ENCODE measurements at places on chromosomes 7 and 10. TPM values are rescaled to one million over a fixed set of nuclear protein-coding genes. Genes with fewer than 3 reads are reported as not detected.

Gene CPXM2
- not detected for total RNA-seq

Gene PRSS37
- total RNA-seq = not detected

Gene PPP1R9A
- 0.08 TPM for total RNA-seq

Gene PRLHR
- total RNA-seq = not detected

Gene SPDYE6
- not detected for total RNA-seq

Gene GIMAP5
- total RNA-seq = 60.1 TPM

Gene HMX3
- 0.25 TPM for total RNA-seq

Gene CHN2
- total RNA-seq = 6.1 TPM

Gene HOXA9
- total RNA-seq = not detected

Gene NKX6-2
- total RNA-seq = not detected

Gene ANXA8L1
- not detected for total RNA-seq

Gene SKIDA1
- total RNA-seq = 0.25 TPM

Gene BBS9
- total RNA-seq = 5.1 TPM

Gene CAMK1D
- 8.7 TPM for total RNA-seq

Gene PHYH
- total RNA-seq = 15.6 TPM

Gene KLLN
- total RNA-seq = 0.80 TPM

Gene TAS2R16
- not detected for total RNA-seq

Gene SLC13A1
- total RNA-seq = not detected

Gene PALD1
- total RNA-seq = 0.46 TPM

Gene OR2A1
- not detected for total RNA-seq

Gene PPRC1
- 103 TPM for total RNA-seq

Gene ITIH5
- not detected for total RNA-seq

Gene LOXL4
- total RNA-seq = not detected

Gene HACD1
- total RNA-seq = 2.1 TPM

Gene OIT3
- total RNA-seq = not detected

Gene FANK1
- total RNA-seq = 0.25 TPM

Gene GALNT17
- not detected for total RNA-seq

Gene LLCFC1
- not detected for total RNA-seq

Gene PDE6C
- total RNA-seq = not detected

Gene CD36
- not detected for total RNA-seq

Gene KCNH2
- total RNA-seq = 0.13 TPM
